Mucosa of descending colon (tissue), 3 donors: ENCODE measurements at places on chromosomes 3 and 15. TPM values are rescaled to one million over a fixed set of nuclear protein-coding genes. Genes with fewer than 3 reads are reported as not detected.

SMAD6 gene
- total RNA-seq, result 12.8 TPM

SLC9C1 gene
- 0.34 TPM for total RNA-seq

GRCh38 chr3:134072881-134073582 is 43.3 kb upstream of the SLCO2A1 start:
- no peak for DNase-seq

DNA sequence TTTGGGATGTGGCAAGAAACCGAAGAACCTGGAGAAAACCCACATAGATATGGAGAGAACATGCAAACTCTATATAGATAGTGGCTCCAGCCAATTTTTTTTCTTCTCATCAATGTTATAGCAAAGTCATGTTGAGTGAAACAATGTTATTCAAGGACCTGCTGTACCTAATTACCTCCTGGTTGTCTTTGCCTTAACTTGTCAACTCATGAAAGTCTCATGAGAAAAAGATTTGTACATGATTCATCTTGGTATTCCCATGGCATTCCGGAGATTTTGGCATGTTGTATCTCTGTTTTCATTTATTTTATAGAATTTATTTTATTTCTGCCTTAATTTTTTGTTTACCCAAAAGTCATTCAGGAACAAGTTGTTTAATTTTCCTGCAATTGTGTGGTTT is 303.8 kb upstream of the CDIN1 start:
- no peak for DNase-seq

DNA sequence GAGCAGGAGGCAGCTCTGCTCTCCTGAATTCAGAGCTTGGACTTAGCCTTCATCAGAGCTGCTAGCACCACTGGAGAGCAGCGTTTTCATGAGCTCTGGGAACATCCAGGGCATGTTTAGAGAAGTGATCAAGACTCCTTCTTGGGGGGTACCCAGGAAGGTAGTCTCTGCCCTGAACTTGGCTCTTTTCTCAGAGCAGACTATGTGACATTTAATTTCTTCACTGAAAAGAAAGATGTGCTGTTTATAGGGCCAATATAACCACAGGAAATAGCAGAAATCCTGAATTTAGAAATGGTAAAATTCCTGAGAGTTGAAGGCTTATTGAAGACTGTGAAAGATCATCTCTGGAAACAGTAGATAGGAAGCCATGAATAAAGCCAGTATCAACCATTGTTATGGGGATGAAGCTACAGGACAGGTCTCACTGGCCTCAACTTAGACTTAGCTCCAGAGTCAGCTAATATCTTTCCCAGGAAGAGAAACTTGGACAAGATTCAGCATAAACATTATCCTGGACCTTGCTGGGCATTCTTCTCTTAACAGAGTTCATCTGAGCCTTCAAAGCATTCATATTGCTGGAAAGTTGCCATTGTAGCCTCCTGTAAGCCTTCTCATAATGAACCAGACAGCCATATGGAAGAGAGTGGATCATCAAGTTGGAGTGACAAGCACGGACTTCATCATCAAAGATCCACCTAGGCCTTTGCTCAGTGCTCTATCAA is 386.6 kb upstream of the THBS1 start:
- DNase-seq, result no peak

DNA sequence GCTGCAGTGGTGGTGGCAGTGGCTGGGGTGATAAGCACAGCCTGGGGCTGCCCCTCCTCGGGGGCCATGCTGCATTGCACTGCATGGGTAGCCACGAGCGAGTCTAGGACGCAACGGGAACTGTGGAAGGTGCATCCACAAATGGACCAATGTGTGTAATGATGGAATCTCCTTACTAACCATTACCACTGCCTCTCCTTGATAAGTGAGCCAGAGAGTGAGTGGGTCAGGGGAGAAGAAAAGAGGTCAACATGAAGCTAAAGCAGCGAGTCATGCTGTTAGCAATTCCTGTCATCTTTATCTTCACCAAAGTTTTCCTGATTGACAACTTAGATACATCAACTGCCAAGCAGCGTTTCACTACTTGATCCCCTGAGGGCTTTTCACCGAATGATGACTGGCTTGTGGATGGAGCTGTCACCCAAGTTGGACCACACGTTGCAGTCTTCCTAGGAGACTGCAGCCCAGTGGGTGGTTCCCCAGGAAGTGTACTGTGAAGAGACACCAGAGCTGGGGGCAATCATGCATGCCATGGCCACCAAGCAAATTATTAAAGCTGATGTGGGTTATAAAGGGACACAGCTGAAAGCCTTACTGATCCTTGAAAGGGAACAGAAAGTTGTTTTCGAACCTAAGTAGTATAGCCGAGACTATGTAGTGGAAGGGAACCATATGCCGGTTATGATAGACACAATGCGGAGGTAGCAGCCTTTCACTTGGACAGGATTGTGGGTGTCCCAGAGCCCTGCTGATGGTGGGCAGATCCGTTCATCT is 20.6 kb downstream of the SAMD7 start:
- DNase-seq, result no peak

- DNase-seq, result no peak
Observed at GRCh38 chr3:134334901-134335280, 39.4 kb downstream of the AMOTL2 start.

DNA sequence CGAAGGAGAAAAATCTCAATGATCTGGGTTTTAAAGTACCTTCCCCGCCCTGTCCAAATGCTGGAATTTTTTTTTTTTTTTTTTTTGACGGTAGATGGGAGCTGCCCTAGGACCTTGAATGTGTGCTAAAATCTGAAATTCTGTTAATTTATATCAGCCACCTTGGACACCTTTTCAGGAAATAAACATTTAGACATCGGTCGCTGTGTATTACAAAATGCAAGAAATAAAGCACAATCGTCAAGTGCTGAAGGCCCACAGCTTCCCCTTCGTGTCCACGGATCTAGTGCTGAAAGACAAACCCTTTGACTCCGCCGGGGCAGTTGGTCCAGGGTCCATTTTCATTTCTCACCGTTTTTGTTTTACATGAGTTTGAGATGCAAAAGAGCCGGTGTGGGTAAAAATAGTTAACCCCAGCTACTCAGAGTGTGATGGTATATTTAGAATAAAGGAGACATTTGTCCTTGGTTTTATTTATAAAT is 90.2 kb upstream of the CHD2 start:
- peak; percentile 59 for DNase-seq

DNA sequence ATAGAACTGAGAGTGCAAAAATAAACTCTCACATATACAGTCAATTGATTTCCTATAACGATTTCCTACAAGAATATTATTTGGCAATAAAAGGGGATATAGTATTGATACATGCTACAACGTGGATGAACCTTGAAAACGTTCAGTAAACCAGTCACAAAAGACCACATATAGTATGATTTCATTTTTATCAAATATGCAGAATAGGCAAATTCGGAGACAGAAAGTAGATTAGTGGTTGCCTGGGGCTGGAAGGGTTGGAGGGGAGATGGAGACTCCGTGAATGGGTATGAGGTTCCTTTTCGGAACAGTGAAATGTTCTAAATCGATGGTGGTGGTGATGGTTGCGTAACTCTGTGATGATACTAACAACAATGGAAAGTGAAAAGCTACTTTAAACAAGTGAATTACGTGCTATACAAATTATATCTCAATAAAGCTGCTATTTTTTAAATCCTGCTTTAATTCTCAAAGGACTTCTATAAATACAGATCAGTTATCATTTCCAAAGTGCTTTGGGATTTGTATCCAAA is 6.0 kb downstream of the APOD start:
- no peak for DNase-seq

- no peak for DNase-seq
Observed at GRCh38 chr3:61575893-61576292, 14.5 kb downstream of the PTPRG start.

DNA sequence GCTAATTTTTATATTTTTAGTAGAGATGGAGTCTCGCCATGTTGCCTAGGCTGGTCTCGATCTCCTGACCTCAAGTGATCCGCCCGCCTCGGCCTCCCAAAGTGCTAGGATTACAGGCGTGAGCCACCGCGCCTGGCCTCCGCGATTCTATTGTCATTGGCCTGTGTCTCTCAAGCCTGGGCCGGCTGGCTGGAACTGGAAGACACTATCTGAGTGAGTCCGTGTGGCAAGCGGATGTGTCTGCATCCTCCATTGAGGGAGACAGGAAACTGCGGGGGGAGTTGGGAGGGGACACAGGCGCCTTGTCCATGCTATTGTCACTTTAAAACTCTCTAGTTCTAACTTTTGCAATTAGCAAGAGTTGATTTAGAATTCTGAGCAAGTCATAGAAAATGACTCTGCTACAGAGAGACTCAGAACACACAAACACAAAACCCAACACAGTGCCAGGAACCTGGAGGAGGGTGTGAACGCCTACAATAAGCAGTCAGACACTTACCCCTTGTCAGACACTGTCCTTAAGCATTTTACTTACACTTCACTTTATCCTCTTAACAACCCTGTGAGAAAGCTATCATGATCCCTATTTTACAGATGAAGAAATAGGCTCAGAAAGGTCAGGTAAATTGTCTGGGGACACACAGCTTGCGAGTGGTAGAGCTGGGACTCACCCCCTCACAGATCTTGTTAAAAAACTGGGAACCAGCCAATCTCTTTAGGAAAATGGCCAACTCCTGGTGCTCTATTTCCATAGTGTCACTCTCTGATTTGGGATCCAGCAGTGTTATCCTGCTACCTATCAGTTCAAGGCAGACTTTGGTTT is 38.7 kb downstream of the ANP32A start:
- DNase-seq, result peak; percentile 57

DNA sequence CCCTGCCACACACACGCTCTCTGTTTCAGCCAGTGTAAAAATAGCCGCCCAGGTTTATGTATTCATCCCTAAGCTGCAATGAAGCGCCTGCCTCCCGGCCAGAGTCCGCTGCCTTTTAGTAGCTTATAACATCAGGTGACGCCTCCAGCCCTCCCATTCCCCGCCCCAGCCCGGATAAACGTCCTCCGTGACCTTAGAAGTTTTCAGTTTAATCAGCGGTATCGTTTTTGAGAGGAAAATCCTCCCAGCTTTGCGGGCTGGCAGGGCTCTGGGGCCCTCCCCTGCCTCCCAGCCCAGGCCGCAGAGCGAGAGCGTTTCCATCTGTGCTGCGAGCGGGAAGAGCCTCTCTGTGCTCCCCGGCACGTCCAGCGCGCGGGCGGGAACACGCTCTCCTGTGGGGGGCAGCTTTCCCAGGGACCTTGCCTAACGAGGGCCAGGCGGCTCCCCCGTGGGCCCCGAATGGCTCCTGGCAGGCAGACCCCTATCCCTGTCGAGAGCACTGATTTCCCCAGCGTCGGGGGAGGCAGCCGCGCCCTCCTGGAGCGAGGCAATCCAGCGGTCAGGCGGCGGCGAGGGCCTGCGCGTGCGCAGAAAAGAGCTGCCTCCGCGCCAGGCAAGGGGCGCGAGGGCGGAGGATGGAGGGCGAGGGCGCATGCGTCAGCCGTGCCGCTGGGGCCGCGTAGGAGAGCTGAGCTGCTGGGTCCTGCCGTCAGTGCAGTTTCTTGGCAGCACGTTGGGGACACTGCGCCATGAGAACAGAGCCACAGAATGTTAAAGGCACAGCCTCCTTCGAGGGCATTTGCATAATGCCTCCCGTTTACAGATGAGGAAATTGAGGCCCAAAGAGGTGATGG is 71.1 kb downstream of the CCNL1 start:
- DNase-seq, result peak; percentile 97

DNA sequence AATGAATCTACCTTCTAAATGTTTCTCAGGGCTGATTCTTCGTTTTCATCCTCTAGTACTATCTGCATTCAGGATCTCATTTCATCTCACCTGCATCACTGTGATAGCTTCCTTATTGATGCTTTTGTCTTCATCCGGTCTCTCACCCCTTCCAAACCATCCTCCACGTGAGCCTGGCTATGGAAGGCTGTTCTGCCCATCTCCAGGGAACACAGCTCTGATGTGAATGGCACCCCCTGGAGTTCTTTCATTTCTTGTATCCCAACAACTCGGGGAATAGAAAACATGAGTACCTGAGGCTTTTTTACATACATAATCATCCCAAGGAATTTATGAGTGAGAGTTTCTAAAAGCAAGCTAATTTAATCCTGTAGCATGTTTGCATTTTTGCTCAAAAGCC is 8.8 kb upstream of the DPPA4 start:
- DNase-seq, result no peak

DNA sequence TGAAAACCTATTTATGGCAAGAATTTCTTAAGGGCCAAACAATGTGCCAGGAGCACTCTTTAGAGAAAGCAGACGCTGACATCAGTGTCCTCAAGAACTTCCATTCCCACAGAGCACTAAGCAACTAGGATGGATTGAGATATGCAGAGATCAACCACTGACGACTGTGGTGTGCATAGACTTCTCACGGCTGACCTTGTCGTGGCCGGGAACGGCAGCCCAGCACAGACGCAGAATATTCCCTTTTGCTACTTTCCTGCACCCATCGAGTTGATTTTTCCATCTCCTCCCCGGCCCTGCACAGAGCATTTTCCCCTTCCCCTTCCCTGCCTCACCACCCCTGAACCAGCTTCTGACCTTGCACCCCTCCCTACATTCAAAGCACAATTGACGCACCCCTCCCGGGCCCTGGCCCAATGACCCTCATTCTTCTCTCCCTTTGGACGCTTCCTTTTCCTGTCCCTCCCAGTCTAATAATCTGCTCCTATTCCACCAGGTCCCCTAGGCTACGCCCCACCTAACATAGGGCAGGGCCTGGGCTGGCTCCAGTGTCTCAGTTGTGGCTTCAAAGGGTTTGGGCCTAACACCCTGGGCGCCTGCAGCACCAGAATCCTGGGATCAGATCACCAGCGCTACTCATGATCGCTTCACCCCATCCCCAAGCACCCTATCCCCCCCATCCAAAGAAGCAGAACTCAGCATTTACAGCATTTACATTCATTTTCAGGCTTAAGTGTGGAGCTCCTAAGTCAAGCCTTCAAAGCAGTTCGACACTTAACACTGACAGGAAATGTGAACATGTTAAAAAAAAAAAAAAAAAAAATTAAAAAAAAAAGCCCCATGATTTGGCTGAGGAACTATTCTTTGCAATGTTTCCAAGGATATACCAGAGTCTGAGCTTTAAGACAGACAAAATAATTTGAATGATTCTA is 151.2 kb downstream of the FOXP1 start:
- no peak for DNase-seq

GRCh38 chr3:72123908-72124441 is 339.0 kb upstream of the PROK2 start:
- DNase-seq, result no peak
